GM23338 (cell line): ENCODE measurements at places on chromosomes 1 and 21.
A peak's percentile ranks its signal among the peaks of the same experiment; 100 is the strongest.

DNA sequence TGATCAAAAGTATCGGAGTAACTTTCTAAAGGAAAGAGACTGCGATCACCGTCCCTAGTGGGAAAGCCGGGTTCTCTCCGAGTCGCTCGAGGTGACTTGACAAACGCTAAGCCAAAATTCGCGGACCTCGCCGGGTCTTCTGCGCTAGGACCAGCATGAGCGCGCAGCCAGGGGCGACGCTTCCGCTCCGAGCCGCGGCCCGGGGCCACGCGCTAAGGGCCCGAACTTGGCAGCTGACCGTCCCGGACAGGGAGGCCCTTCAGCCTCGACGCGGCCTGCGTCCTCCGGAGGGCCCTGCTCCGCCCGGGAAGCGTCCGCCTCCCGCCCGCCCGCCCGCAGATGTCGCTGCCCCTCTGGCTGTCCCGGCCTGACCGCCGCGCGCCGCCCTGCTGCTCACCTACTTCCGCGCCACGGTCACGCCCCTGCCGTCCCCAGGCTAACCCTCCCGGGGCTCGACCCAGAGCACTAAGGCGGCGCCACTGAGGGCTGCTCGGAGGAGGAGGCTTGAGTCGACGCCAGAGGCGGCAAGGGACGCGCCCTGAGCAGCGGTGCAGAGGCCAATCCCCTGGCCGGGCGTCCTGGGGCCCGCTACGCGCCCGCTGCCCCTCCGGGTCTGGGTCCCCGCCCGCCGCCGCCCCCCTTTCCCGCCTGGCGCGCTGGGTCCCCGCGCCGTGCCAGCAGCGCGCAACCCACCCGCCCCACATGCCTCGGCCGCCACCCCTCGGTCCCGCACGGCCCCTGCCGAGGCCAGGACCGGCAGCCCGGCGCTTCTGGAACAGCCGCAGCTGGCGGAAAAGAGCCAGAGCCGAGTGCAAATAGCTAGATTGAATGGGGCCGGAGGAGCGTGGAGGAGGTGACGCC, 896 bp upstream of the DUSP10 start:
- peak; percentile 82 for DNase-seq

DNA sequence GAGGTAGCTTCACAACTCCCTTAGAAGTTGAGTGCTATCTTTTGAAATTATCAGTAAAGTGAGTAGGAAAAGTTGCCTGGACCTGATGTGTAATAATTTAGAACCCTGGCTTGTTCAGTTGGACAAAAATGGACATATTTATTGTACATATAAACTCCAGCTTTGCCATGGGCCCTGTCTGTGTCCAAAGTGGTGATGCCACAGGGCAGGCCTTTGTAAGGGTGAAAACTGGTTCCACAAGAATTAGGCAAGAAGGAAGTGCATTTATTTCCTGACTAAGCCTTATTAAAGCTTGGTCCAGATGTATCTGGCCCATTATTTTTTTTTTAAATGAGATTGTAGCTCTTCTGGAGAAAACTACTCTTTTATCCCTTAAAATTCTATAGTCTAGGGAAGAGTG, 47.9 kb downstream of the MACO1 start:
- no peak for DNase-seq

DNA sequence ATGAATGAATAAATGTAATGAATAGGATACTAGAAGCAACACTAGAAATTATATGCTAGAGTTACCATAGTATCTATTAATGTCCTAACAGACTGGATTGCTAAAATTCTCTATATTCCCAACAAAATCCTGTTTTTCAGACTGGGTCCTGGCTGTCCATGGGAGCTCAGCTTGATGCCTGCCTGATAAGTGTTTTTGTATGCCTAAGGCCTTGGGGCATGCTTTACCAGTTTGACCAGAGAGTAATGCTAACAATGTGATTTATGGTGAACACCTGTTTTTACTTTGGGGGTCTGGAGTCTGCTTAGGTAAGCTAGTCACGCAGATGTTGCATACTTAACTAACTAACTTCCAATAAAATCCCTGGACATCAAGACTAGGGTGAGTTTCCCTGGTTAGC, 318.8 kb upstream of the DEPDC1 start:
- DNase-seq: no peak

DNA sequence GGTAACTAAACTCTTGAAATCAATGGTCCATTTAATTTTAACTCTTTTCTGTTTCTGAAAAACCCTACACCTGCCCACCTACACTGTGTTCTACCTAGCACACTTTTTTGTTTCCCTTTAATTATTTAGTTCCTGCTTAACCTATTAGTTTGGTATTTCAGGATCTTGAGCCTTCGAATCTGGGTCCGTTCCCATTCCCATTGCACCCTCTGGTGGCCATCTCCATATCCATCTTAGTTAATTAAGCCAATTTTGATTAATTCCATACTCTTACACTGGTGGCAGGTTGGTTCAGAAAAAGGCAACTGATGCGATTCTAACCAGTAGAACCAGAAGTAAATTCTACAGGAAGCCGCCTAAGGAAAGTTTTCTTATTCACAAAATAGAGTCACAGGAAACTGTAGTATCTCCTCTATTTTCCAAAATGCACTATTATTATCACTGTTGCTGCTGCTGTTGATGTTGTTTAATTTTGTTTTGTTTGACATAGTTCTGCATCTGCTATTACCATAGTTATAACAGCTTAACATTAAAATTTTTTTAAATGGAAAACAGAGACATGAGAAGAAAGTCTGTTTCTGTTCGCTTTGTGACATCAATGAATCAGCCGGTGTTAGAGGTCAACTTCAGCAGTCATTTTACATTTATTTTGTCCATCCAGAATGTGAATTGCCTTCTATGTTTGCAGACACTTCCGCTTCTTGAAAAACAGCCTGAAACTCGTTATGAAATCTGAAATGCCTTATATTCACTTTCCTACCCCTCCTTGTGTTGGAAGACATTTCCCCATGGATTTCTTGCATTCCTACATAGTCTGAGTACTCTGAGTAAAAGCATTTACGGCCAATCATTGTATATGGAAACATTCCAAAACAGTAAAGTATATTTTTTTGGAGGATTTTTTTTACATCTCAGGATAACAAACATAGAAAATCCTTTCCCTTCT, 115.5 kb upstream of the NCAM2 start:
- DNase-seq: peak; percentile 86

- DNase-seq: no peak
These were observed 14.4 kb downstream of the CXADR start for GRCh38 chr21:17527240-17527639.

GRCh38 chr1:222034790-222035189, 292.9 kb upstream of the DUSP10 start:
- DNase-seq: no peak

- DNase-seq: no peak
These were observed 17.5 kb downstream of the KPNA6 start for GRCh38 chr1:32125313-32125712.

GRCh38 chr1:85049735-85050166, 1.5 kb upstream of the MCOLN3 start:
- peak; percentile 63 for DNase-seq

- no peak for DNase-seq
These were observed 36.9 kb downstream of the ATP1B1 start for GRCh38 chr1:169143346-169143745.

DNA sequence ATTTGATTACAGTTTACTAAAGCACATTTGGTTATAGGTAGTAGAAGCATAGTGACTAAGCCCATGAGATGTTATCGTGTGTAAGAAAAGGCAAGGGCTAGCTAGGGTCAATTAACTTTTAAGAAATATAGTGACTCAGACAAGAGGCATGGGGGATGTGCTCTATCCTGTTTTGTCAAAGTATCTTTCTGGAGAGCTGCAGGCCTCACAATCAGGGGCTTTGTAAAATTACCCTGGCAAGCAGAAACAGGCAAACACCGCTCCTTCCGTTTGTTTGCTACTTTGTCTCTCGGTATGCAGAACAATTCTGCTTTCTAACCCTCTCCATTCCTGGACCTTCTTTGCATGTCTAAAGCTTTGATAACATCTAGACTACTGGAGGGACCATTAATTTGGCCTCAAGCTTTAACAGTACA, 26.1 kb upstream of the ZNF697 start:
- DNase-seq: peak; percentile 34

- DNase-seq: no peak
These were observed 323.5 kb downstream of the DUSP10 start for GRCh38 chr1:221418346-221418745.

GRCh38 chr1:52994656-52995055, 67.4 kb upstream of the PODN start:
- DNase-seq: no peak

- no peak for DNase-seq
These were observed 37.4 kb downstream of the ACOT11 start for GRCh38 chr1:54585181-54586066.

DNA sequence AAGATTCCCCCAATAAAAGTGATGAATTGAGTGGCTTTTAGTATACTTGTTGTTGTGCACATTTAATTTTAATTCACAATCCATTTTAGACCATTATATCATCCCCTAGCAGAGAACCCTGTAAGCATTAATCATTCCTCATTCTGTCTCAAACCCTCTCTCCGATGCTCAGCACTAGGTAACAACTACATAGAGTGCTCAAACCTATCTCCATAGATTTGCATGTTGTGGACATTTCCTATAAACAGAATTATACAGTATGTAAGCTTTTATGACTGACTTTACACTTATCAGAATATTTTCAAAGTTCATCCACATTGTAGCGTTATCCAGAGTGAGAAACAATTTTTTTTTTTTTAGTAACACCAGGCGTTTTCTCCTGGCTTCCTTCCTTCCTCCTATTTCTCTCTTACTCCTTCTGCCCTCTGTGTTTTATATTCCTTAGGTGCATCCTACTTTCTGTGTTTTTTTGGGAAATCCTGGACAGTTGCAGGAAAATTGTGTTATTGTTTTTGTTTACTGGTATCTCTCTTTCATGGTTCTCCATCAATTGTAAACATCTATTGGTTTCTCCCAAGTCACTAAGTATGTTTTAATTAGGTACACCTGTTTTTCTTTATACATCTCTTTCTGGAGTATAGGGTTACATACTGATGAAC, 1528.0 kb upstream of the TPTE start:
- peak; percentile 64 for DNase-seq

DNA sequence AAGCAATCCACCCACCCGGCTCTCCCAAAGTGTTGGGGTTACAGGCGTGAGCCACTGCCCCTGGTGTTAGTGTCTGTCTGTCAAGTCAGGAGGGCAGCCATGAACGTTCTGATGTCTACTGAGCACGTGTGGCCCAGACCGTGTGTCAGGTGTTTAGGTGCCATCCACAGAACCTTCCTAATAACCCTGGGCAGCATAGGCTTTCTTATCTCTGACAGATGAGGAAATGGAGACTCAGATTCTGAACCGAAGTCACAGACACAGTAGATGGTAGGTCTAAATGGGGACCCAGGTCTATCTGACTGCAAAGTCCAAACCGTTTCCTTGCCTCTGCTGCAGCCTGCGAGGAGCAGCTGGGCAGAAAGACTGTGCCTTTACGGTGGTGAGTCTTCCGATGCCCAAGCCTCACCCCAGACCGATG, 622 bp upstream of the IL6R start:
- no peak for DNase-seq

GRCh38 chr1:209624558-209625549, 27.4 kb downstream of the LAMB3 start:
- no peak for DNase-seq

DNA sequence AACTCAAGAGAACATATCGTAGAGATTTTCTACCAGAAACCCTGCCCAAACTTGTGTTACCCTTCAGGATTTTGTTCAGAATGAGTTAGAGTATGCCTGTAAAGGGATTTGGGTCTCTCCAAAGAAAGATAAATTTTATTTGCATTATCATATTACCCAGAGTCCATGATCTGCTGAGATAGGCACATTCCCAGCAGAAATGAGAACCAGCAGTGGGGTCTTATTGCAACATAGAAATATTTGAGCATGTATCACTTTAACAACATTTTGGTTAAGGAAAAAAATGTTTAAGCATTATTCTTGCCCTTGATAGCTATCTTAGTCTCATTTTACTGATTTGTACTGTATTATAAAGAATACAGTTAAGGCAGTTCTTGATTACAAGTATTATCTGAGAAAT, 10.6 kb downstream of the VCAM1 start:
- no peak for DNase-seq

GRCh38 chr1:224080115-224080774, 33.7 kb upstream of the FBXO28 start:
- no peak for DNase-seq

GRCh38 chr1:32010246-32010645, 3.4 kb upstream of the KHDRBS1 start:
- DNase-seq: no peak

- DNase-seq: peak; percentile 67
These were observed 1.6 kb upstream of the NPHP4 start for GRCh38 chr1:5993556-5994491.

DNA sequence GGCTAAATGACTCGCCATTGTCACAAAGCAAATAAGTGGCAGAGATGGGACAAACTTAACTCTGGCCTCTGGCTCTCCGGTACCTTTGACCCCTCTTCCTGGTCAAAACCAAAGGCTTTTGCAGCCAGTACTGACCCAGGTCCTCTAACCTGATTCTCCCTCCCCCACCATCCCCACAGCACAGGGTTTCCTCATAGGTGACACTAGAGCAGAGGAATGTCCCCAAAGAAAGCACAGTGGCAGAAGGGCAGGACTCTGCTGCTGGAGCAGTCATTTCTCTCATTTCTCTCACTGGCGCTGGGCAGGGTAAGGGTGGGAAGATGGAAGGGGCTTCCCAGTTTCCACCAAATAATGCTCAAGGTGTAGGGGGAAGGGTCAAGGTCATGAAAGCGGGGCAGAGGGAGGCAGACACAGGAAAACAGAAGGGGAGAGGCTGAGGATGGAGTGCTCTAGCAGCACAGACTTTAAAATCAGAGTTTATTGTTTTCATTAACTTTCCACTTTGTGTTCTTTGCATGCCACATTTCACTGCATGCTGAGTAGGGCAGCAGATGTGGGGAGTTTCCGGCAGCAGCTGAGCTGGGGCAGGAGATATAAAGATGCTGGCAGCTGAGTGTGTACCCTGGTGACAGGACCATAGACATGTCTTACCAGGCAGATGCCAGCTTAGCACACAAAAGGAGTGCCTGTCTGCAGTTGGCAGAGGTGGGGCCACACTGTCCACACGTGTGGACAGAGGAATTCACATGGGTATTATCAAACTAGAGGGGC, 80.5 kb downstream of the FAM78B start:
- no peak for DNase-seq

DNA sequence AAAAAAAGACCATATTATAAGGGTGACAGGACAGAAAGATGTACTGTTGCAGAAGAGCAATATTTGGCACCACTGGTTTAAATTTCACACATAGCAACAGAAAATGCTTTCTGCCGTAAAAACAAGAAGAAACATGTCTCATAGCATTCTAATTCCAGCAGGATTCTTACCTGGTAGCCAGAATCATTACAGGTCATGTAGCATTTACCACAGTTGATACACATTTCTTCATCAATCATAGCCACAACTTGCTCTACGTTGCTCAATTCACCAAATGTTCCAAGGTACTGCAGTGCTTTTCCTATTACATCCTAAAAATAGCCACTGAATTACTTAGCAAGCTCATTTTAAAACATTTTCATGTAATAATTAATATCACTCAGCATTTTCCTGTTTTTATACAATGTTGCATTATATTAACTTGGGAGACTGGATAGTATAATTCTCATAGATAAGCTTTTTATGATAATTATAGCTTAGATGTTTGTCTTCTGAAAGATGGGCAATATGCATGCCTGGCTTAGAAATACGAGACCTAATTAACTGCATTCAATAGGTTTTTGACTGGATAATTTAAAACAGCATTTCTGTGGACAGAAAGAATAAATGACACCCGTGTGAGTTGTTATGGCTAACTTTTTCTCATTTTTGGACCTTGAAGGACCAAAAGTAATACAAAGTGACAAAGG, 360.7 kb downstream of the PTBP2 start:
- no peak for DNase-seq
